ENCODE measurements at places on chromosomes 1 and 21.

DNA sequence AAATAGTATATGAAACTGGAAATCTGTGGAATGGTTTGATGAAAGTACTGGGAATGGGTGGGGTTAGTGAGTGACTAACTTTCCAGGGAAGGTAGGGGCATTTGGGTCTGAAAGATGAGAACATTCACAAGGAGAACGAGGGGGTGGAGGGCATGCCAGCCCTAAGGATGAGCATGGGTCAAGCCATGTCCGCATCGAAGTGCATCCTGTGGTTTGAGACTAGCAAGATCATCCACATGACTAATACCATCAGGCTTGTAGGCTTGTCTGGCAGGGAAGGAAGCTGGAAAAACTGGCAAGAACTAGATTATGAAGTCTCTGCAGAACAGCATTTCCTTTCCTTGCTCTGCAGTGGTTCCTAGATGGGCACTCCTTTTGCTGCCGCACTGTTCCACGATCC lies 70.4 kb upstream of the UBE2U start:
- no peak for DNase-seq

DNA sequence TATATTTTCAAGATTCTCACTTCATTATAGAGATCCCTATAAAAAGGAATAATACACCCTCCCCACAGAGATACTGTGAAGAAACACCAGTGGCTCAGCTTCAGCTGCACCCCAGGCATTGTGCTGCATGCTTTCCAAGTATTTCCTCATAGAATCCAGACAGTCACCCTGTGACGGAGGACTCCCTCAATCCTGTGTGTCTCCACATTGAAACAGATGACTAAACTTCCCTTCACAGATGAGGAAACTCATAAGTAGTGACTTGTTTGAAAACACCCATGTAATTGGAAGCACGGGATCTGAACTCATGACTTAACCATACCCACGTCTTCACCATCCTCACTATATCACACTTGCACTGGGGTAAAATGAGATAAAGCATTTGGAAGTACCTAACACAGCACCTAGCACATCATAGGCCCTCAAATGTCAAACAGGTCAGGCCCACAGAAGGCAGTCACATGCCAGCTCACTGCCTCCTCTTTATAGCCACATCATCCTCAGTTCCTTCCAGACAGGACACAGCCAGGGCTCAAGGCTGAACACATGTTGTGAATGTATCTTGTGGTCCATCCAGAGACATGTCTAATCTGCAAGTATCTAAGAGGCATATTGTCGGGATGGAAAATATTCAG lies 55.2 kb downstream of the GPR161 start:
- DNase-seq, result no peak

DNA sequence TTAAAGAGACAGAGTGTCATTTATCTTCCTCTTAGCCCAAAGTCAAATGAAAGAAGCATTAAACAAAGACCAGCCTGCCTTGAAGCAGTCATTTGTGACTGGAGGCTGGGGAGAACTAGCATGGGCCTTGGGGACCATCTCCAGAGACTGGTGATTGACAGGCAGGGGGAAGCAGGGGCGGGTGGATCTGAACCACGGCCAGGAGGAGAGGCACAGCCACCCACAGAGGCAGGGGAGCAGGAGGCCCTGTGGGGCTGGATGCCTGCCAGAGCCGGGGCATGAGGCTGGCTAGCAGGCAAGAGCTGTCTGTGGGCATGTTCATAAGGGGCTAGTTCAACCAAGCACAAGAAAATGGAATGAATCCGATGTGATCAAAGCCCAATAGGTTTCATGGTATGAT lies 73.9 kb downstream of the PLXNA2 start:
- no peak for DNase-seq

GRCh38 chr21:34881421-34881820 lies 167.7 kb downstream of the RUNX1 start:
- DNase-seq, result no peak

DNA sequence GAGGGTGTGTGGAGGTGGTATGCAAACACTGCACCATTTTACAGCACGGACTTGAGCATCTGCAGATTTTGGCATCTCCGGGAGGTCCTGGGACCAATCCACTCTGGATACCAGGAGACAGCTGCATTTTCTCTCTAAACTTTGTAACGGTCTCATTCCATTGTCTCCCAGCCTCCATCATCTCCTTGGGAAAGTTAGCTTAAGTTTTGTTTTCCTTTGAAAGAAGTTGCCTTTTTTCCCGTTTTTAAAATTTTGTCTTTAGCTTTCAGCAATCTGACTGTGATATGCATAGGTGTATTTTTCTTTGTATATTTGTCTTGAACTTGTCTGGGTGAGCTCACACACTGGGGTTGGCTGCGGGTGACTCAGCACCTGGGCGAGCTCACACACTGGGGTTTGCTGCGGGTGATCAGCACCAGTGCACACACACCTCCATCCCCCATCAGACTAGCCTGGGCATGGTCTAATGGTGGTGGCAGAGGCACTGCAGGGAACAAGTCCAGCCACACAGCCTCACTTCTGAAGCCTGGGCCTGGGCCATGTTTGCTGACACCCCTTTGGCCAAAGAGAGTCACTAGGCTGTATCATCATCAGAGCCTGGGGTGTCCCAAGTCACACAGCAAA lies 32.1 kb upstream of the COL18A1 start:
- DNase-seq, result no peak

DNA sequence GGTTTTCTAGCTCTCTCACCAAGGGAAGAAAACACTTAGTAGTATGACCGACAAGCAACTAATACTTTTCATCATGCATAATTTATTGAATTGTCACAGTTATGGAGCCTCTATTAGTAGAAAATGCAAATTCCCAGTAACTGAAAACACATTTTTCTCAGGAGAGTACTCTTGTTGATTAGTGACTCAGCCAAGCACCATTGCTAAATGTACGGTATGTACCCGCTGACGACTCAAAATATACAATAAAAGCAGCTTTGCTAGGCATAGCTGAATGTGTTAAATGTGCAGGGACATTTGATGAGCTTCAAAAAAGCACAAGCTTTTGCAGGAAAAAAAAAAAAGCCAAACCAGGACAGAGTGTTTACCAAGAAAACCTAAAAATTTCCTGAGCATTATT lies 63.9 kb downstream of the WDR64 start:
- no peak for DNase-seq

DNA sequence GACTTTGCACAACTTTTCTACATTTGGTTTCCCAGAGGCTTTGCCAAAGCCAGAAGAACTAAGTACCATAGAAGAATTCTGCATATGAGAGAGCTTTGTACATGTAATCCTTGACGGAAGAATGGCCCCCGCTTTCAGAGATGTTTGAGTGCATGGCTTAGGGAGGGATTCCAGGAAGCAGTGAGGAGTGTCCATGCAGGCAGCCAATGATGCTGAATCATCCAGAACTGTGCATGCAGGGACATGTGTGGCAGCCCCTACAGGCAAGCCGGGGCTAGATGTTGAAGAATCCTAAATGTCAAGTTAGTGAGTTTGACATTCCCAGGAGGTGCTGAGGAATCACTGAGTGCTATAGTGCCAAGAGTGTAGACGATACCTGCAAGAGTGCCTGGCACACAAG lies 9.9 kb upstream of the HAO2 start:
- DNase-seq, result no peak

GRCh38 chr1:31407029-31407626 lies 5.9 kb upstream of the SERINC2 start:
- DNase-seq, result no peak
